Omental fat pad (tissue), 4 donors: ENCODE measurements at places on chromosomes 6 and 20. TPM values are rescaled to one million over a fixed set of nuclear protein-coding genes. Genes with fewer than 3 reads are reported as not detected.

DNA sequence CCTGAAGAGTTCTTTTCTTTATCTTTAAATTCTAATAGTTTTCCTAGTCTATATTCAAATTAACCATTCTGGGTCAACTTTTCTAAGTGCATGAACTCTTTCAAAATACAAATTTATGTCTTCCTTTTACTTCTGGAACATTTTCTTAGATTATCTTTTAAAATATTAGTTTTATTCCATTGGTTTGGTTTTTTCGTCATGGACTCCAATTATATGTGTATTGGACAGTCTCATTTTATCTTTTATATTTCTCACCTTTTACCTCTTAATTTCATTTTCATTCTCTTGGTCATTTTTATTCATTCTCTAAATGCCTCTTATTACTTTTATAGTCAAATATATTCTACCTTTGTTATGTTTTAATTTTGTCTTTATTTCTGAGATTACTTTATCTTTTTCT, 356.7 kb upstream of the MMS22L start:
- DNase-seq = no peak

DNA sequence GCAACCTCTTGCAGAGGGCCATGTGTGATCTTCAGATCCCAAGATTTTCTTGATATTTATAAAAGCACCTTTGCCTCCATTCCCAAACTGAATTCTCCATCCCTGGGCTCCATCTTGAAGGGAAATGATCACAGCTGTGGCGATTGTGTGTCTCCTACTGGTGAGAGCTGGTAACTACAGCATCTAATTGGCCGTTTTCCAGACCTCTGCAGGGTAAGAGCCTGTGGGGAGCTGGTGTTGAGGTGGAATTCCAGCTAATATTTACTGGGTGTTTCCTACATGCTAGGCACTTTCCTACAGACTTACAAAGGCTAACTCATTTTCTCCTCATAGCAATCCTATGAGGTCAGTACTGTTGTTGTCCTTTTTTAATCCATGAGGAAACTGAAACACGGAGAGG, 59.2 kb upstream of the FNDC1 start:
- DNase-seq = no peak

GRCh38 chr20:17835240-17835933, 133.2 kb downstream of the SNX5 start:
- no peak for DNase-seq

- no peak for DNase-seq
Measured at GRCh38 chr6:116392132-116393013, 21.6 kb downstream of the DSE start.

DNA sequence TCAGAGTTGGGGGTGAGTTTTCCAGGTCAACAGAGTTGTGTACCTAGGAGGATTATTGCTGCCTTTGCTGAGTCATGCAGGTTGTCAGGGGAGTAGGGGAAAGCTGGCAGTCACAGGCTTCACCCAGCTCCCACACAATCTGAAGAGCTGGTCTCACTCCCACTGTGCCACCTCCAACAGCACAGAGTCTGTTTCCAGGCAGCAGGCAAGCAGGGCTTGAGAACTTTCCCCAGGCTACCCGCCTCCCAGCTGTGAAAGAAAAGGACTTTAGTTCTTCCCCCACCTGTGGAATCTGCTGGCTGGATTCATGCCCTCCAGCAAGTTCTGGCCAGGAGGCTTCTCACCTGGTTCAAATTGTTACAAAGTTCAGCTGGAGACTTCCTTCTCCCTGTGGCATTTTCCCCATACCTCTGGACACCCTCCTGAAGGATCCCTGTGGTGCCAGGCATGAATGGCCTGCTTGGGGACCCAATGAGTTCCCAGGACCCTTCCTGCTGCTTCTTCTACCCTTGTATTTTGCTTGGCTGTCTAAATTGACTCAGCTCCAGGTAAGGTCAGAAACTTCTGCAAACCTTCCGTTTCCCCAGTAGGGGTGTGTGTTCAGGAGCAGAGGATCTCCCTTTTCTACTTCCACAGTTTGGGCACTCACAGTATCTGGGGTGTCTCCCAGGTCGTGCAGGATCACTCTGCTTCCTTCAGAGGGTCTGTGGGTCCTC, 378.1 kb upstream of the MAN1A1 start:
- DNase-seq = no peak

DNA sequence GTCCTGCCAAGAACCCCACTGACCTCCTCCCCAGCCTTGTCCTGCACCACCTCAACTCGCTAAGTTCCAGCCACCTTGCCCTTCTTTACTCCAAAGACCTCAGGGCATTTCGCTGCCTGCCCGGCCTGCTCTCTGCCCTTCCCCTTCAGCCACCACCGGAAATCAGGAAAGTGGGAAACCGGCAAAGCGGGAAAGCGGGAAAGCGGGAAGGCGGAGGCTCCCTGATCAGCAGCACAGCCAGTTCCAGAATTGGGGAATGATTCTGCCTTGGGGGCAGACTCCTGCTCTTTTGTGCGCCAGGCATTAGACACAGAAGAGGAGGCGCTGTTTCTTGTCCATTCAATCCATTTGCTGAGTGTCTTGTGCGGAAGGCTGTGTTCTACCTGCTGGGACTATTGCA, 111.3 kb downstream of the ZDHHC14 start:
- no peak for DNase-seq

GRCh38 chr20:47263465-47264084, 92.9 kb downstream of the ZMYND8 start:
- no peak for DNase-seq

DNA sequence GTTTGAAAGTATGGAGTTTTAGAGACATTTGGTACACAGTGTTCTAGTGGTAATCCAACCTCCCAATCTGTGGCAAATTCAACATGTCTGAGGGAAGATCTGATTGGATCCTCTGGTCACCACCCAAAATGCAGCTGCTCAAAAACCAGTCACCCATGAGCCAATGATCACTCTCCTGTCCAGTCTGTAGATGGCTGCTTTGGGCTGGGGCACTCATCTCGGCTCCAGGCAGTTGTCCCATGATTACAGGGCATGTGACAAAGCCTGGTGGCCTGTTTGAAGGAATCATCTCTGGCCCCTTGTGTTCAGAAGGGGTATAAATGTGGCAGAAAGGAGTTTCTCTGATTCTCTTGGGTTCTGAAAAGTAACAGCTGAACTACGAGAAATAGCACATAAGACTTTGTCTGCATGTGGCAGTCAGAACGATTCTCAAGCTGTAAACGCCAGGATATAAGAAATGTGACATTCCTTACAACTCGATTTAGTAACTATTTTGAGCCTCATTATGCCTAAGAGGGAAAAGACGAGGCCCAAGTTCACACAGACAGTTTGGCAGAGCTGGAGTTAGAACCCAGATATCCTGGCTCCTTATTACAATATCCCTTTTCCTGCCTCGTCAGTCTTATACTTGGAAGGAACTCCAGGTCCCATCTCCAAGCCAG, 3.9 kb upstream of the C20orf202 start:
- DNase-seq = no peak

DNA sequence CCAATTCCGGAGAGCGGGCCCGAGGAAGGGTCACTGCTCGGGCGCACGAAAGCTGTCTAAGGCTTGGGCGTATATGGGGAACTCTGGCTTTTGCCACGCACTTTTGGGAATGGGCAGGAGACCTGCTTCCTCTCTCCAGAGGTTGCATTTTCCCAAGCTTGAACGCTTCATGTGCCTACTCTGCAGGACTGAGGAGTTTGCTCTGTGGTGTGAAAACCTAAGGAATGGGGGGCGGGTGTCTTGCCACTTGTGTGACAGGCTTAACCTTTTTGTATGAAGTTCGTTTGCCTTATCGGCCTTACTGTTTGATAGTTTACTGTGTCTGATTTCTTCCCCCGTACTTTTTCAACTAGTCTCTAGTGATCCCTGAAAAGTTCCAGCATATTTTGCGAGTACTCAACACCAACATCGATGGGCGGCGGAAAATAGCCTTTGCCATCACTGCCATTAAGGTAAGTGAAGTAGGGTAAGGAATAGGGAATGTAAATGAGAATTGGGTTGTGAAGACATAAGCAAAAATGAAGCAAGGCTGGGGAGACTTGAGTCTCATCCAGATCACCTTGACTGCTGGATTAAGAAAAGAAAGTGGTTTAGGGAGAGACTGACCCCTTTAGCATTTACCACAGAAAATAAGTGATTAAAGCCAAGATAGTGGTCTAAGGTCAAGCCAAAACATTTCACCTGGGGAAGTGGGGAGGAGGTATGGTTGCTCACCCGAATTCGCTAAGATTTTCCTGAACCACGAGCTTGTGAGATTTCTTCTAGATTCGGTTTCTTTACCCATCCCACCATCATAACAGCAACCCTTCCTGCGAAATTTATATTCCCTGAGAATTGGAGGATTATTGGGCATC, 627 bp downstream of the RPS18 start:
- DNase-seq = no peak

GRCh38 chr20:40144581-40144980, 544.5 kb downstream of the MAFB start:
- no peak for DNase-seq

- no peak for DNase-seq
Measured at GRCh38 chr6:85245004-85245403, 204.9 kb upstream of the NT5E start.

GRCh38 chr20:62080249-62080990, 14.7 kb upstream of the TAF4 start:
- no peak for DNase-seq

DNA sequence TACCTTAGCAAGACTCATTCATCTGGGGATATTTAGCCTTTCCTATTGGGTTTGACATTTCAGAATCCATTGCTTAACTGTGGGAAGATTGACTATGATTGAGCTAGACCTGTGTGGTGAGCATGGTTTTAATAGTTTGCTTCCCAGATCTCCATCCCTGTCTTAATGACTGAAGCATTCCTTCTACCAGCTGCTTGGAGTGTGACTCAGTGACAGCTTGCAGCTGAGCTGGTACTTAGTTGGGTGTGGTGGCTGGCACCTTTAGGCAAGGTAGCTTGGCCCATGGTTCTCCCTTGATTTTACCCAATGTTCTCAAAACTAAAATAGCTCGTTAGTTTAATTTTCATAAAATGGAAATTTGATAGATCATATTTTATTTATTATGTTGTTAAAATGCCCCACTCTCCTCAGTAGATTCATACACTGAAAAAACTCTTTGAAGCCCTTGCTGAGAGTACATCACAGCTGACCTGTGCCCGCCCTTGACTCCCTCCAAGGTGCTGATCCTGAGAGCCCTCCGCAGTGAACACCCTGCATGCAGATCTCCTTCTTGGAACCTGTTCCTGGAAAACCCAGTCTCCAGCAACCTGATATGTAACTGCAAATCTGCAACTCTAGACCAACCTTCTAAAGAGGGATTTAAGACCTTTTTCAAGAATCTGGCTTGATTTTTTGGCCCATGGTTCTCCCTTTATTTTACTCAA, 19.1 kb downstream of the DOK5 start:
- DNase-seq = no peak

GRCh38 chr6:21885532-21886114, 292.1 kb downstream of the SOX4 start:
- DNase-seq = no peak

DNA sequence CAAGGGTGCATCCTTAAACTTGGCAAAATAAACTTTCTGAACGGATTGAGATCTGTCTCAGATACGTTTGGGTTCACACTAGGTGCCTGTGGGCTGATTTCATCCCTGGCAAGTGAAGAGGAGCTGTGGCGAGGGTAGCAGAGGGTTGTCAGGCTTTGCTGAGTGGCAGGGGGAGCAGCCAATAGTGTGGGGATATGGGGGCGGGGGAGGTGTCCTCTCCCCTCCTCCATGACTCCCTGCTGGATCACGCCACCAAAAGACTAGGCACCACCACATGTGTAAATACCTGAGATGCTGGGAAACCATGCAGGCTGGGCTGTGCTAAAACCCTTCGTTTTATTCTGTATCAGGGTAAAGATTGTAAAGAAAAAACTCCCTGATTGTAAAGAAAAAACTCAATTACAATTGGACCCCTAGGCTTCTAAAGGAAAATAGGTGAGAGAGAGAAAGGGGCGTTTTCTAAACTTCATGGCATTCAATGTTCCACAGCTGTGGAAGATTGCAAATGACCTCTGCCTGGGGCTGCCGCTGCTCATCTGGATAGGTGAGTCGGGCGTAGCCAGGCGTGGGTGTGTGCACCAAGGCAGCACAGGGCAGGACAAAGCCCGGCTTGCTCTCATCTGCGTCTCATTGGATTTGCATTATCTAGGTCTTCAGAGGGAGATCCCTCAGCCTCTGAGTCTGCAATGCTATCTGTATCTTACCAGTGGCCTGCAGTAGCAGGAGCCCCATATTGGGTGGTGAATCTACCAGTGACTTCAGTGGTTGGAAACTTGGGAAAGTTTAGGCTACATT, 26.9 kb upstream of the ADTRP start:
- DNase-seq = no peak

GRCh38 chr6:130018744-130019325, 454 bp downstream of the L3MBTL3 start:
- no peak for DNase-seq

DNA sequence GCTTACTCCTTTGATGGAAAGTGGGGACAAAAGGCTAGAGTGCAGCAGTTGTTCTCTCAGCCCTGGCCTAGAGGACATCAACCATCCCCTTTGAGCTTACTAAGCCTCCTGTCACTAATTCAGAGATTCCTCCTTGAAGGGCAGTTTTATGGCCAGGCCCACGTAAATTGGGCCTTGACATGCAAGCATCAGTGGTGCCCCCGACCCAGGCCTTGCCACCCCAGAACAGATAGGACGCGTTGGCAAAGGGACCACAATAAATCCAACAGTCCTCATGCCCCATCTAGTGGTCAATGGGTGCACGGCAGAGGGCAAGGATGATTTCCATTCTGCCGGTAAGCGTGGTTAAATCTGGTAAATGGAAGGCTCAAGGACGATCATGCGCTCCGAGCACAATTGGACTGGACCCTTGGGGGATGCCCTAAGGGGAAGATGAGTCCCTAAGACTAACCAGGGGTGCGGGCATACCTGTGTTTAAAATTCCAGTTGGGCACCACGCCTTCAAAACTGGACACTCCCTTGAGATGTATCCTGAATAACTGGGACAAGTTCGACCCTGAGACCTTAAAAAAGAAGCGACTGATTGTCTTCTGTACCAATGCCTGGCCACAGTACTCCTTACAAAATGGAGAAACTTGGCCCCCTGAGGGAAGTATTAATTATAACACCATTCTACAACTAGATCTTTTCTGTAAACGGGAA, 32.6 kb downstream of the CEP85L start:
- peak; percentile 38 for DNase-seq

The LY86 gene
- total RNA-seq = 2.7 TPM

The OR12D3 gene
- total RNA-seq = not detected

The SLA2 gene
- 1.6 TPM for total RNA-seq

The SPDEF gene
- total RNA-seq = not detected

The VSX1 gene
- not detected for total RNA-seq

The SRMS gene
- not detected for total RNA-seq

The NOX3 gene
- not detected for total RNA-seq

The EDN3 gene
- total RNA-seq = not detected

The NPBWR2 gene
- not detected for total RNA-seq

The BNIP5 gene
- not detected for total RNA-seq

The C20orf141 gene
- total RNA-seq = 1.2 TPM

The GCNT2 gene
- total RNA-seq = 6.8 TPM
